ENCODE measurements at places on chromosomes 13 and 19.

- DNase-seq: no peak
Measured at GRCh38 chr19:2645826-2646225, 56.7 kb downstream of the GNG7 start.

DNA sequence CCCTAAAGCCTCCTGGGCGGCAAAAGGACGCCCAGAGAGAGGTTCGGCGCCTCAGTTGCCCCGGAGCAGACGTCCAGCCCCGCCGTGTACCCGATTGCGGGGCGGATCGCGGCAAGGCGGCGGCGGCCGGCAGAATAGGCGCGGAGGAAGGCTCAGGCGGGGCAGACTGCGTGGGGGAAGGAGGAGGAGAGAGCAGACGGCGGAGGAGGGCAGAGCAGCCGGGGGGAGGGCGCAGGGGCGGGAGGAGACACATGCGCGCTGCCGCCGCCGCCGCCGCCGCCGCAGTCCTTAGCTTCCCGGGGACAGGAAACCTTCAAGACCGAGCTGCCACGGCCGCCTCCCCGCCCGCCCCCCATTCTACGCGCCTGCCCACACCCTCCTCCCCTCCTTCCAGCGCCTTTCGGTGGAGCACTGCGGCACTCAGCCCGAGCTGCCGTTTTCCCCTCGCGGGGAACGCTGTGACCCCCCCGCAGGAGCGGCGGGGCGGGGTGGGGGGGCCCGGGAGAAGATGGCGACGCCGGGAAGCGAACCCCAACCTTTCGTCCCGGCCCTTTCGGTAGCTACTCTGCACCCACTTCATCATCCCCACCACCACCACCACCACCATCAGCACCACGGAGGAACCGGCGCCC is at the start of gene LRCH1:
Gene LRCH1 (plus strand): TSS at position 282 of the 632 bp plus-strand sequence. CDS start 227 bp downstream, at position 509.
- DNase-seq: peak; percentile 78

GRCh38 chr13:88288326-88288725 is 617.2 kb downstream of the SLITRK5 start:
- DNase-seq: no peak

DNA sequence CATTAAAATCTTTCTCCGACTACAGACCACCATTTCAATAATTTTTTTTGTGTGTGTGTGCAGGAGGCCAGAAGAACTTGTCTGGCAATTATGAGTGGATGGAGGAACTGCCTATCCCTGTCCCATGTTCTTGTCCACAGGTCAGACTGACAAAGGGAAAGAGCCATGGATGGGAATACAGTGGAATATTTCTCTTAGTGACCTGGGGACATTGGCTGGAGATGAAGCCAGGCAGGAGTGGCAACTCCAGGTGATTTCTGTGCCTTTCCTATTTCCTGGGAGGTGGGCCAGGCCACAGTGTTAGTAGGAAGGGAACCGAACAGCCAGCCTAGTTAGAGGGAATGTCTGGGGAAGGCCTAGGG is 3.7 kb downstream of the PSG9 start:
- no peak for DNase-seq

- DNase-seq: no peak
Measured at GRCh38 chr19:10238172-10238783, 7.1 kb upstream of the S1PR2 start.

- peak; percentile 15 for DNase-seq
Measured at GRCh38 chr19:10501971-10502523, 1.1 kb downstream of the KEAP1 start.

- no peak for DNase-seq
Measured at GRCh38 chr13:79225487-79226232, 180.4 kb downstream of the RBM26 start.

GRCh38 chr19:46716672-46717033 is 261 bp downstream of the PRKD2 start:
- no peak for DNase-seq

DNA sequence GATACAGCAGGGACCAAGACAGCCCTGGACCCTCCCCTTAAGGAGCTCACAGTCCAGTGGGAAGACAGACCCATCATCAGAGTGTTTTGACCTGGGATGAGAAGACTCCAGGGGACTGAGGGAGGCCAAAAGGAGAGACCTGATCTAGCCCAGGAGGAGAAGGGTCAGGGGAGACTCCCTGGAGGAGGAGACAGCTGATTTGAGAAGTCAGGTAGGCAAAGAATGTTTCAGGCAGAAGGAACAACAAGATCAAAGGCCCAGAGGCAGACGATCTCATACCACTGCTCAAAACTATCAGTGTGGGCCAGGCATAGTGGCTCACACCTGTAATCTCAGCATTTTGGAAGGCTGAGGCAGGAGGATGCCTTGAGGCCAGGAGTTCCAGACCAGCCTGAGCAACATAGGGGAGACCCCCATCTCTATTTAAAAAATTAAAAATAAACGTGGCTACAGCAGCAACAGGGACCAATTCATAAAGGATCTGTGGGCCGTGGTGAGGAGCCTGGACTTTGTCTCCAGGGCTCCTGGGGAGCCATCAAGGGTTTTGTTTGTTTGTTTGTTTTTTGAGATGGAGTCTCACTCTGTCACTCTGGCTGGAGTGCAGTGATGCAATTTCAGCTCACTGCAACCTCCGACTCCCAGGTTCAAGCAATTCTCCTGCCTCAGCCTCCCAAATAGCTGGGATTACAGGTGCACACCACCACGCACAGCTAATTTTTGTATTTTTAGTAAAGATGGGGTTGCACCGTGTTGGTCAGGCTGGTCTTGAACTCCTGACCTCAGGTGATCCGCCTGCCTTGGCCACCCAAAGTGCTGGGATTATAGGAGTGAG is 2.2 kb upstream of the COX6B1 start:
- DNase-seq: no peak

All from stimulated activated CD4-positive, alpha-beta T cell treated with anti-CD3 and anti-CD28 coated beads, TNF-alpha, amount 100 ng/mL, for 4 hours (primary cell).